Neural cell (in vitro differentiated cells): ENCODE measurements at places on chromosomes 1 and 21. TPM values are rescaled to one million over a fixed set of nuclear protein-coding genes. Genes with fewer than 3 reads are reported as not detected.

The TSACC gene
- polyA plus RNA-seq: not detected in 2 replicates

The SLFNL1 gene
- 0.26 and 1.8 TPM in 2 replicates for polyA plus RNA-seq

The PTPRF gene
- 66.6 and 95.1 TPM in 2 replicates for polyA plus RNA-seq

The ORC1 gene
- polyA plus RNA-seq: 0.48 and 0.64 TPM in 2 replicates

The FBLIM1 gene
- 24.9 and 25.4 TPM in 2 replicates for polyA plus RNA-seq

The GNG4 gene
- polyA plus RNA-seq: 57.6 and 63.2 TPM in 2 replicates

The PAPPA2 gene
- 0.36 and 0.59 TPM in 2 replicates for polyA plus RNA-seq

The RAB42 gene
- not detected in 2 replicates for polyA plus RNA-seq

The FABP3 gene
- polyA plus RNA-seq: 5.8 and 7.1 TPM in 2 replicates

The ZNF669 gene
- polyA plus RNA-seq: 22.7 and 29.9 TPM in 2 replicates

The FAM72D gene
- polyA plus RNA-seq: 0.58 TPM in 1 of 2 replicates, not detected in the other

The EXO1 gene
- 0.32 and 0.92 TPM in 2 replicates for polyA plus RNA-seq

The CFHR4 gene
- not detected in 2 replicates for polyA plus RNA-seq

The CSTB gene
- 9.7 and 12.8 TPM in 2 replicates for polyA plus RNA-seq

The CD2 gene
- not detected in 2 replicates for polyA plus RNA-seq

The FPGT gene
- polyA plus RNA-seq: 6.4 and 7.6 TPM in 2 replicates

The SPATA45 gene
- polyA plus RNA-seq: 1.8 TPM in 1 of 2 replicates, not detected in the other

The KIRREL1 gene
- 12.9 and 15.7 TPM in 2 replicates for polyA plus RNA-seq

The CELA3A gene
- polyA plus RNA-seq: not detected in 2 replicates

The VAMP4 gene
- polyA plus RNA-seq: 24.2 and 28.0 TPM in 2 replicates

The ZNF593OS gene
- not detected in 2 replicates for polyA plus RNA-seq

The SNX7 gene
- 6.4 and 7.5 TPM in 2 replicates for polyA plus RNA-seq

The ASCL5 gene
- 0.20 TPM in 1 of 2 replicates, not detected in the other for polyA plus RNA-seq

The ADAM30 gene
- not detected in 2 replicates for polyA plus RNA-seq

The KRTAP10-1 gene
- not detected in 2 replicates for polyA plus RNA-seq

The DPT gene
- polyA plus RNA-seq: not detected in 2 replicates

The CACHD1 gene
- 11.1 and 12.7 TPM in 2 replicates for polyA plus RNA-seq

The FCRL5 gene
- polyA plus RNA-seq: not detected in 2 replicates

The SYDE2 gene
- 0.66 and 0.90 TPM in 2 replicates for polyA plus RNA-seq

The GCSAML gene
- not detected in 2 replicates for polyA plus RNA-seq

The FMO5 gene
- not detected in 2 replicates for polyA plus RNA-seq

The USP16 gene
- 33.1 and 38.5 TPM in 2 replicates for polyA plus RNA-seq
